ENCODE measurements at places on chromosomes 7 and 10.

- DNase-seq: no peak
Observed at GRCh38 chr10:129969184-129969910, 5.3 kb upstream of the EBF3 start.

DNA sequence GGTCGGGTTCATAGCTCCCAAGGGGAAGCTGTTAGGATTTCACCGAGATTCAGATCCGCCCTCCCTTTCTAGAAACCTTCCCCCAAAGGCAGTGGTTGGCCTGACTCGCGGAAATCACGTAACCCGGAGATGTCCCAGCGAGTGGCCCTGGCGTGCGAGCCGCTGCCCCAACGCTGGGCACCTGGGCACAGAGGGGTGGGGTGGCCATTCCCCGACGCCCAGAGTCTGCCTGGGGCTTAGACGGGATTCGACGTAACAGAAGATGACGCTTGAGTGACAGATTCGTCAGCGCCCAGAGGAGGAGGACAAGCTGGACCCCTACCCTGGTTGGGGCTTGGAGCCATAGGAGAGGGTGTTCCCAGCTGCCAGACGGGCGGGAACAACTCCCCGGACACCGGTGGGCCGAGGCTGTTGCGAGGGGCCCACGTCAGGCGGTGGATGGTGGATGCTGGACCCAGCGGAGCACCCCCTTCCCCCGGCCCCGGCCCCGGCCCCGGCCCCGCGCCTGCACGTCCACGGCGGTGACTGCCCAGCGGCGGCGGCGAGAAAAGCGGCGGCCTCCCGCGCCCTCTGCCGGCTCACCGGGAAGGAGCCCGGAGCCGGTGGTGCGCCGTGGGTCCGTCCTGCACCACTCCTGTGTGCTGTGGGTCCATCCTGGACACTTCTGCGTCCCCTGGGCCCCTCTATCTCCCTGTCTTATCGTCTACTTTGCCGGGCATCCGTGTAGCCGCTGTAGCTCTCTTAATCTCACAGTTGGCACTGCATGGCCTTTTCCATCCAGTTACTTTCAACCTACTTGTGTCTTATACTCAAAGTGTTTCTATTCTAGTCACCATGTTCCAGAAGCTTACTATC lies 35.4 kb upstream of the KNDC1 start:
- DNase-seq: peak; percentile 58

DNA sequence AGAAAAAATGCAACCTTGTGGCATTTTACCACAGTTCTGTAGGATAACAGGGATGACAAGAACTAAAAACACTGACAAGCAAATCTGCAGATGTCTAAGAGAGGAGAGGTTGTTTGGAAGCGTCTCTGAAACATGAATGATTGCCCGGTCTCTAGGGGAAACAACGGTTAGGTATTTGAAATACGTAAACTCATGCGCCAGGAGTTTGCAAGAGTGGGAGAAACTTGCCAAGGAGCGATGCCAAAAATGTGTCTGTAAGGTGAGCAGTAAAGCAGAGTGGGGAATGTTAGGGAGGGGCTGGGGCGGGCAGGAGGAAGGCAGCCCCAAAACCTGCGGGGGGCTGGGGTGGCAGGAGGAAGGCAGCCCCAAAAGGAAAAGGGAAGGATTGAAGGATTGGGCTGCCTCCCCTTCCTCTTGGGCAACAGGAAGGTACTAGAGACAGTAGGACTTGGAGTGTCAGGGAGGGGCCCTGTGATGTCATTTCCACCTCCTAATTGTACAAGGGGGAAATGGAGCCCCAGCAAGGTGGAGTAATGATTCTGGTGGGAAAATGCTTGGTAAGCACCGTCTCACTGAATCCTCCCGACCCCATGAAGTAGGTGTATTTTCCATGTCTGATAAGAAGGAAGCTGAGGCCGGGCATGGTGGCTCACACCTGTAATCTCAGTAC lies 33.2 kb upstream of the PLEKHA1 start:
- DNase-seq: no peak

- no peak for DNase-seq
Observed at GRCh38 chr10:51367127-51367526, 292.8 kb downstream of the PRKG1 start.

GRCh38 chr7:20858951-20859350 lies 72.3 kb upstream of the SP8 start:
- no peak for DNase-seq

GRCh38 chr7:24834128-24834798 lies 77.0 kb upstream of the GSDME start:
- DNase-seq: no peak

GRCh38 chr7:2622869-2623697 lies 8.7 kb upstream of the TTYH3 start:
- DNase-seq: no peak

DNA sequence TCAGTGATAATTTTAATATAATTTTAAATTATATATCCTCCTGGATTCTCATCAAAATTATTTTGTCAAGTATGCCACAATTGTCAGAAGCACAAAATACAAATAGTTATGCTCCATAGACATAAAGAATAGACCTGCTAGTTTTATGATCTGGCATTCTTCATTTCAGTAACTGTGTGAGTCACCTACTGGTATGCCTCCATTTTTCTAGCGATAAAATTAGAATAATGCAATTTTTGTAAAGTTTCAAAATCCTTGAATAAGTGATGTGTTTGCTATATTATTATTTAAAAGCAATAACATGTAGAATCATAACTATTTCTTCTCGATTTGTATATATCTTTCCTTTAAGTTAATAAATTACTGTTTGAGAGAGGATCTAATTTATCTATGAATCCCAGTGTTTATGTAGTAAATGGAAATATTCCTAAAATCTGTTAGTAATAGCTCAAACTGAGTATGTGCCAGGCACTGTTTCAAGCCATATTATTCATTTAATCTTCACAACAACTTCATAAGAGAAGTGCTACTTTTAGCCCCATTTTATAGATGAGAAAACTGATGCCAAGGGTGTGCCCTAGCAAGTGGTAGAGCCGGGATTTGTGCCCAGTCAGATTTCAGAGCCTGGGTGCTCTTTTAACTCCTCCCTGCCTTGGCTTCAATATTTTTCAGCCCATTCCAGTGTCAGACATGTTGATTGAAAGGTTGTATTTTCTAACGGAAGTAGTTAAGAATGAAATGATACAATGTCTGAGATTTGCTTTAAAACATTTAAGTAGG lies 38.4 kb downstream of the NET1 start:
- DNase-seq: no peak

- DNase-seq: no peak
Observed at GRCh38 chr7:116918704-116919103, 34.6 kb upstream of the ST7 start.

- no peak for DNase-seq
Observed at GRCh38 chr10:84534168-84534567, 205.8 kb downstream of the CCSER2 start.

- no peak for DNase-seq
Observed at GRCh38 chr7:138665249-138665648, 35.9 kb downstream of the SVOPL start.

- DNase-seq: no peak
Observed at GRCh38 chr10:72126184-72126871, 38.0 kb upstream of the SPOCK2 start.

DNA sequence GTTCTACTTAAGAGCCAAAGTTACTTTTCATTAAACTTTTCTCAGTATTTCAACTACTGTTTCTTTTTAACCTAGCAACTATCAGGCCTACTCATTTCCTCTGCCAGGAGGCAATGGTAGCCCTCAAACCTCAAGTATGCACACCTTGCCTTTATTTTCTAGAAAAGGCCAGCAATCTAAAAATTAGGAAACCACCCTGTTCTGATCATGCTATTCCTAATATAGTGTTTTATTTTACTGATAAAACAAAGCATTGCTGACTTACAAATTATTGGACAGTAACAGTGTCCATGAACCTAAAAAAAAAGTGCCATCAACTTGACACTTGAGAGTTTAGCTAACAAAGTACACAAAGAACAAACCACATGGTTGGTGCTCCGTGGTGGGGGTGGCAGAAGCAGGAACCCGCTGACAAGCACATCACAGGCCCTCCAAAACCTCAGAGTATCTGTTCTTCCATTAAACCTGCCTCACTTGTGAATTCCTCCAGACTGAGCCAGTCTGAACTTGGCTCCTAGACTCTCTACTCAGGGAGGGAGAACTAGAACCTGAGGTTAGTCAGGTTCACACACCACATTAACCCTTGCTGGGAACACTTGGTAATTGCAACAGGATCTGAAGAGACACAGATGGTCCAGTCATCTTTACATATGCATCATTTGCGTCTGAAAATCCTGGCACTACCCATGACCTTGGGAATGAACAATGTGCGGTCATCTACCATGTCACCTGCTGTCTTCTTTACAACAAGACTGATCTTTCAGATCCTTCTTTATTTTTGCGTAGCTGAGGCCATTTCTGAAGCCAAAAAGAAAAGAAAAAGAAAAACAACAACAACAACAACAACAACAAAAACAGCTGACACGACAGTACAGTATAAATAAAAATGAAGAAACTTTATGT lies 31.9 kb downstream of the PIP4K2A start:
- DNase-seq: no peak

- no peak for DNase-seq
Observed at GRCh38 chr10:31619531-31620061, 300.6 kb downstream of the ZEB1 start.

GRCh38 chr10:77284797-77285196 lies 352.8 kb downstream of the KCNMA1 start:
- DNase-seq: no peak

GRCh38 chr10:70650718-70651117 lies 21.6 kb upstream of the ADAMTS14 start:
- DNase-seq: no peak

GRCh38 chr7:412313-412710 lies 107.3 kb downstream of the PDGFA start:
- no peak for DNase-seq

DNA sequence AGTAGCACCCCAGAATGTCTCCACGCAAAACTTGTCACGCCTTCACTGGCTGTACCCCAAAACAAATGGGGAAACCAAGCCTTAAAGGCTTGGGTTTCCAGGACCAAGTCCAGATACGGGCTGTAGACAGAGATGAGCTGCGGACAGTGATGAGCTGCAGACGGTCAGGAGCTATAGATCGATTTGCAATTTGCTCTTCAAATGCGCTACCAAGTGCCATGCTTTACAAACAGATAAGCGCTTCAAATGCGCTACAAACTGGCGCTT lies 658 bp upstream of the SGCE start:
- no peak for DNase-seq

- no peak for DNase-seq
Observed at GRCh38 chr7:51970961-51971665, 654.5 kb upstream of the COBL start.

DNA sequence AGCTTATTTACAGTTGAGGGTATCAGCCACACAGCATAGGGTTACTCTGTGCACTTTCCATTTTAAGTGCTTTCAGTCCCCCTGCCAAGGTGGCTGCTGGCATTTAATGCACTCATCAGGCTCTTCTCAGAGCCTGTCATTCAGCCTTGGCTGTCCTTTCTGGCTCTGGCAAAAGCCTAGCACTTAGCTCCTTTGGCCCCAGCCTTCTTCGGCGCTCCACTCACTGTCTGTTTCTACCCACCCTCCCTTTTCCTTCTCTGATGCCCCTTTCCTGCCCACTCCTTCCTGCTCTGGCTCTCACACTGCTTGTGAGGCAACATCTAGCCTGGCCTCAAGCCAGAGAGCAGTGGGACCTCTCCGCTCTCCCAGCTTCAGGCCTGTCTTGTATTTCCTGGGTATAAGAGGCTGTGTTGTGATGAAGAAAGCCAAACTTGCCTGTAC lies 60.2 kb downstream of the WIPF3 start:
- DNase-seq: no peak

- no peak for DNase-seq
Observed at GRCh38 chr10:21532694-21533466, 1.2 kb upstream of the MLLT10 start.

GRCh38 chr10:20882091-20882490 lies 15.0 kb downstream of the NEBL start:
- DNase-seq: no peak

- no peak for DNase-seq
Observed at GRCh38 chr10:37549054-37549453, 308.4 kb downstream of the ZNF248 start.

DNA sequence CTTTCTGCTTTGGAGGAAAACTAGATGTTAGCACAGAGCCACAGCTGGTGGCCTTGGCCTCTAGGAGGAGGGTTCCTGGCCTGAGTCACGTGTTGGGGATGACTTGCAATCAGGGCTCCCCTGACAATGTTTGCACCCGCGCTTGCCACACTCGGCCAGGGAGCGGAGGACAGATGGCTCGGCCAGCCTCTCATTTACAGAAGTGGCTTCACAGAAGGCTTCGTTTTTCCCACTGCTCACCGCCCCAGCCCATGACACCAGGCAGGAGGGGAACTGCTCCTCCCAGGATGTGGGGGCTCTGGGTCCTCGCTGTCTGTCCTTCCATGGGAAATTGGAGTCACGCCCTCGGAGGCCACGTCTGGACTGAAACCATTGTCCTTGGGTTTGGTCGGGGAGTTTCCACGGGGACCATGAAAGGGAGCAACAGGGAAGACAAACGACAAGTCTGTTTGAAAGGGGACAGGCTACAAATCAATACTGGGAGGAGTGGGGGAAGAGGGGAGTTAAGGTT lies 49.6 kb upstream of the UBE3C start:
- no peak for DNase-seq

DNA sequence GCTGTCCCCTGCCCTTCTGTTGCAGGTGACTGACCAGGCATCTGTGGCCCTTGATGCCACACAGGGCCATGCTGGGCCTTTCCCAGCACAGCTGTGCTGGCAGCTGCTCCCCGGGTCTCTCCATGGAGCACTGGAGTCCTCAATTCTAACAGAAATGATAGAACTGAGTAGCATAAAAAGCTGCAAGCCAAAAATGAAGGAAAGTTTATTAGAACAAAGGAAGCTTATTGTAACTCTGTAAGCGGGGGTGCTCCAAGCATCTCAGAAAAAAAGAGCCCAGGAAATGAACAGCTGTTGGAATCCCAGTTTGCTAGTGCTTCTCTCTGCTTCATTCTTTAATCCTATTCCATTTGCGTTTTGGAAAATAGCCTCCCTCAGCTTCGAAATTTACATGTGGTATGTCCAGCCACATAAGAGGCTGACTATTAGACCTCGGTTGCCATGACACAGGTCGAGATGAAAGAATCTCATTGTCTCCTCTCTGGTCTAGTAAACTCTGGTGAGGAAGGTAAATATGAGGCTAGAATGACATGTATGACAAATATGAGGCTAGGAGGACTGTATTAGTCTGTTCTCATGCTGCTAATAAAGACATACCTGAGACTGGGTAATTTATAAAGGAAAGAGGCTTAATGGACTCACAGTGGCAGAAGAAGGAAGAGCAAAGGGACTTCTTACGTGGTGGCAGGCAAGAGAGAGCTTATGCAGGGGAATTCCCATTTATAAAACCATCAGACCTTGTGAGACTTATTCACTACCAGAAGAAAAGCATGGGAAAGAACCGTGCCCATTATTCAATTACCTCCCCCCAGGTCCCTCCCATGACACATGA lies 23.7 kb downstream of the EPDR1 start:
- DNase-seq: no peak
